ACHN (cell line): ENCODE measurements at places on chromosomes 12 and 14.

GRCh38 chr14:101559624-101560533 lies 1.4 kb upstream of the DIO3 start:
- no peak for DNase-seq

DNA sequence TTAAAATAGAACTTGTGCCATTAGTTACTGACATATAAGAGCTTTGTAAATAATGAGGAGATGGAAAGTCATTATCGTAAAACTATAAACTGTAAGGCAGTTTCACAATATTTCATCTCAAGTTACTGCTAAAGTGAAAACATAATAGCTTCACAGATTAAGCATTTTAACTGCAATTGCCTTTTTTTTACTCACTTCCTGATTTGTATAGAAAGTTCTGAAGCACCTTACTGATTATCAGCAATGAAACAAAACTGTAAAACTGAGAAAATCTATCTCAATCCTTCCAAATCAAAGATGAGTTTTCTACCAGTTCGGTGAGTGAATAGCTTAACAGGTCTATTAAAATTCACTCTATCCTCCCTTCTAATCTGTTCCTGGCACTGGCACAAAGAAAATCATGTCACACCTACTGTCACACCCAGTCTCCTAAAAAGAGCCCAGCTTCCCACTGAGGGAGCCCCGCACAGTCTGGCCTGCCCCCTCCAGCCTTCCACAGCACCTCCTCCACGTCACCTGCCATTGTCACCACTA lies 161.4 kb upstream of the ABCD2 start:
- DNase-seq: no peak

GRCh38 chr12:26809611-26810285 lies 23.2 kb downstream of the ITPR2 start:
- no peak for DNase-seq

GRCh38 chr14:105120056-105120455 lies 48.5 kb downstream of the JAG2 start:
- no peak for DNase-seq

DNA sequence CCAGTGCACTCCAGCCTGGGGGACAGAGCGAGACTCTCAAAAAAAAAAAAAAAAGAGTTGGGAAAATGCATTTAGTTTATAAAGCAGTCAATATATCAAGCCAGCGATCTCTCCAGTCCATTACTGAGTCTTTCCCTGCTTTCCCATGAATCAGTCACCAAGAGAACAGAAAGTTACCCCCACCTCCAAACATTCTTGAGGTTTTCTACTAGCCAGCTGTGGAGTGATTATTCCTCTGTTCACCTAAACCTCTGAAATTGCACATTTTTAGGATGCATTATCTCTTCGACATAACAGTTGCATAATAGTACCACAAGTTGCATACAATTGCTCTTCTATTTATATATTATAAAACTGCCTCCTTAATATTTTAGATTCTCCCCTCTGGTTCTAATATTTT lies 134.8 kb upstream of the DIO3 start:
- DNase-seq: no peak

DNA sequence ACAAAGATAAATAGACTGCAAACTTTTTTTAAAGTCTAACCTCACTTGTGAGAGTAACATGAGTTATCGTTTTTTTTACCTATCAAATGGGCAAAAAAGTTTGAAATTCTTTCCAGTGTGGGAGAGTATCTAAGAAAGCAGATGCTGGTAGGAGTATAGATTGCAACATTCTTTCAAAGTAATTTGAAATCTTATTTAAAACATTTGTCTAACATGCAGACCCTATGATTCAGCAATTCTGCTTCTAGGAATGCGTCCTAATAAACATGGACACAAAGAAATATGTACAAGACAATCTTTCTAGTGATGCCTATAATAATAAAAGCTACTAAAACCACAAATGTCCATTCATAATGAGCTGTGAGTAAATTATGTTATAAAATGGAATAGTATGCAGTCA lies 110.4 kb upstream of the TMCC3 start:
- DNase-seq: no peak
